ENCODE measurements at places on chromosomes 1 and 21.

GRCh38 chr1:152451254-152451653, 37.2 kb upstream of the CRNN start:
- no peak for DNase-seq

GRCh38 chr1:70567167-70567566, 156.1 kb downstream of the CTH start:
- DNase-seq = no peak

- no peak for DNase-seq
Measured at GRCh38 chr21:29029524-29029923, 5.1 kb downstream of the USP16 start.

DNA sequence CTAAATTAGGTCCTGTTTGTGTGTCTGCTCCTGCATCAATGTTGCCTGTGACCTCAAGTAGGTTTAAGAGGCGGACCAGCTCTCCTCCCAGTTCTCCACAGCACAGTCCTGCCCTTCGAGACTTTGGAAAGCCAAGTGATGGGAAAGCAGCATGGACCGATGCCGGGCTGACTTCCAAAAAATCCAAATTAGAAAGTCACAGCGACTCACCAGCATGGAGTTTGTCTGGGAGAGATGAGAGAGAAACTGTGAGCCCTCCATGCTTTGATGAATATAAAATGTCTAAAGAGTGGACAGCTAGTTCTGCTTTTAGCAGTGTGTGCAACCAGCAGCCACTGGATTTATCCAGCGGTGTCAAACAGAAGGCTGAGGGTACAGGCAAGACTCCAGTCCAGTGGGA, 79.9 kb downstream of the PRDM2 start:
- no peak for DNase-seq

- no peak for DNase-seq
Measured at GRCh38 chr1:108012553-108012952, 47.6 kb upstream of the VAV3 start.

GRCh38 chr1:235402457-235403200, 35.4 kb downstream of the TBCE start:
- DNase-seq = no peak

DNA sequence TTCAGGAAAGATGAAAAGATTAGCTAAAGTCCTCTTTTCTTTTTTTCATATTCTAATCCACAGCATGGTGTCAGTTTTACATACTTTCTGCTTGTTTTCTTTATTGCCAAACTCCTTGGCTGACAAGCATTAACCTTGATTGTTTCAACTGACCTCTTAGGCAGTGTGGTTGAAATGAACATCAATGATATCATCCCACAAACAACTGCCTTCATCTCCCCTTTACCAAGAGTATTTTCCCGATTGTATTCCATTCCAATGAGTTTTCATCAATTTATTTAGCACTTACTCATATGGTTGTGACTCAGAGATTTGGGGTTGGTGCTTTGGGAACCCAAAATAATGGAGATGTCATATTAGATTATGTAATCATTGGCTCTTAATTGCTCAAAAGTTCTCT, 71.8 kb downstream of the SPAG17 start:
- DNase-seq = no peak

GRCh38 chr1:58783090-58783992, 506 bp downstream of the JUN start:
- peak; percentile 16 for DNase-seq

DNA sequence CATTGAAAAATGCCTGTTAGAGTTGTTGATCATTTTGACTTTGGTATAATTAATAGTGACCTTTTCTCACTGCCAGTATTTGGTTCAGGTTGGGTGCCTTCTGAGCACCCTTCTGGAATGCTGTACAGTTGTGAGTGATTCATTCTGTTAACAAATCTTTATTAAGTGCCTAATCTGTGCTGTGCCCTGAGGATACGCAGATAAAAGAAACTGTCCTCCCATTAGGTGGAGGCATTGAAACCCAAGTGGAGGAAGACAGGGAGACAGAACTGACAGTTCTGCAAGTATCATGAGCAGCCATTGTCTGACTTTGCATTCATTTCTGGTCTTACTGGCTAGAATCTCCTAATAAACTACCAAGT, 76.1 kb upstream of the ZNF326 start:
- DNase-seq = no peak

DNA sequence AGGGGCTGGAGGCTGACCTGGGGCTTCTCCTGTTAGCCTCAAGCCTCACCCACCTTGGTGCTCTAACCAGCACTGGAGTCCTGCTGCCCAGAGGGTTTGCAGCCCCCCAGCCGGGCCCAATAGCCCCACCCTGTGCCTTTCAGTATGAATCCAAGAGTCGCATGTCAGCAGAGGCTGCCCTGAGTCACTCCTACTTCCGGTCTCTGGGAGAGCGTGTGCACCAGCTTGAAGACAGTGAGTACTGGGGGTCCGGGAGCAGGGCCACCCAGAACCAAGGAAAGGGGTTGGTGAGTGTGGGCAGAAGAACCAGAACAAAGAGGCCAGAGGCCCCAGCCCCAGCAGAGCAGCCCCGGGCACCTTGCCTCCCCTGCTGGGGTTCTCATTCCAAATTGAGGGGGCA, 25.6 kb downstream of the CDK18 start:
- DNase-seq = no peak

DNA sequence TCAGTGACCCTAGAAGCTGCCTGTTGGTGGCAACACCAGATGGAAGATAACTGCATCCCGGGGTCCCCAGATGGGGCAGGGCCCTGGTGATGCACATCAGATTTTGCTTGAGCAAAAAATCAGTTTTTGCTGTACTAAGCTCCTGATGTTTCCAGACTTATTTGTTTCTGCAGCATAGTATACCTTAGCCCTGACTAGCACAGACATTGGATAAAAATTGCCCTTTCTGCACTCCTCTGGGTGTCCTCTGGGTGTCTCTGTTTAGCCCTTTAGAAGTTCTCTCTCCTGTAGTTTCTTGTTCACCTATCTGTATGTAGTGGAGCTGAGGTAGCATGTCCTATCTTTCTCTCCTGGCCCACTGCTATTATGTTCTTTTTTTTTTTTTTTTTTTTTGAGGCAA, 30.3 kb upstream of the PLA2G2C start:
- no peak for DNase-seq

GRCh38 chr1:100719490-100719889, at the start of gene VCAM1:
Gene VCAM1, plus strand, starts transcription at chr1:100719742. Its CDS starts 119 bp downstream, at chr1:100719861.
- no peak for DNase-seq

GRCh38 chr1:30526652-30527345, 196.6 kb downstream of the MATN1 start:
- DNase-seq = no peak

DNA sequence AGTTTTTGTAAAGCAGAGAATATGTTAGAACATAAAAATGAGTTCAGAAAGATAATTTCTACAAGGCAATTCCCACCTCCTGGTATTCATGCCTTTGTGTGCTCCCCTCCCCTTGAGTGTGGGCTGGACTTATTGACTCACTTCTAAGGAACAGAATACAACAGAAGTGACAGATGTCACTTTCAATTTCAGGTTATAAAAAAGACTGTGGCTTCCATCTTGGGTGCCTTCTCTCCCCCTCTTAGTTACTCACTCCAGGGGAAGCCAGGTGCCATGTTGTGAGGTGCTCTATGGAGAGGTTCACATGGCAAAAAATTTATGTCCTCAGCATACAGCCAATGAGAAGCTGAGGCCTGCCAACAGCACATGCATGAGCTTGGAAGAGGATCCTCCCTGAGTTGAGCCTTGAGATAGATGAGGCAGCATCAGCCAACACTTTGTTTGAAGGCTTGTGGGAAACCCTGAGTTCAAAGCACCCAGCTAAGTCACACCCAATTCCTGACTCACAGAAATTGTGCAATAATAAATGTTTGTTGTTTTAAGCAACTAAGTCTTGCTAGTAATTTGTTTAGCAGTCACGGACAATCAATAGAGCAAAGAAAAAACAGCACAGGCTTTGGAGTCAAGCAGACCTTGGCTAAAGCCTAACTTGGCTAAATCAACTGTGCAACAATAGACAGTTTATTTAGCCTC, 73.5 kb upstream of the NGF start:
- no peak for DNase-seq

DNA sequence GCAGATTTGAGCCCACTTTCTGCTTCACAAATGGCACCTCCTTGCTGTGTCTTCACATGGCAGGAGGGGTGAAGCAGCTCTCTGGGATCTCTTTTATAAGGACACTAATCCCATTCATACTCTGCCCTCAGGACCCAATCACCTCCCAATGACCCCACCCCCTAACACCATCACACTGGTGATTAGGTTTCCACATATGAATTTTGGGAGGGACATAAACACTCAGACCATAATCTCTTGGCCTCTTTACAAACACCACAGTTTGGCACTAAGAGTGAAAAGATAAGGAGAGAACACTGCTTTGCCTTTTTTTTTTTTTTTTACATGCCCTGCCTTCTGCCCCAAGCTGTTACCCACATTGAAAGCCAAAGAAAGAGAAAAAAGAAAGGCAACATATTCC, 166.2 kb upstream of the NFIA start:
- no peak for DNase-seq

DNA sequence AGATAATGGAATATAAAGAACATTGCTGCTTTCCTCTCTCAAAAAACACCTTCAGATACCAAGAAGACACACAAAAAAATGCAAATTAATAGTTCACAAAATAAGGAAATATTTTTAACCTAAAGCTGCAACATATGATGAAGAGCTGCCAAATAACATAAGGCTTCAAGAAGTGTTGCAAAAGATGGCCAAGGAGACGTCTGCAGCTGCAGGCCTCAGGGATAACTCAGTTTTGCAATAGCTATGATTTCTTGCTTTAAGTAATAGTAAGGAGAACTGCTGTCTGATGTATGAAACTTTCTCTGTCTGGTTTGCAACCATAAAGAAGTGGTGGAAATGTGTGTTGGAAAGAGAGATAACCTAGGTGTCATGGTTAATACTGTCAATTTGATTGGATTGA, 1237.5 kb downstream of the MRPL39 start:
- DNase-seq = no peak

- no peak for DNase-seq
Measured at GRCh38 chr1:24963099-24963872, 33.2 kb upstream of the RUNX3 start.

DNA sequence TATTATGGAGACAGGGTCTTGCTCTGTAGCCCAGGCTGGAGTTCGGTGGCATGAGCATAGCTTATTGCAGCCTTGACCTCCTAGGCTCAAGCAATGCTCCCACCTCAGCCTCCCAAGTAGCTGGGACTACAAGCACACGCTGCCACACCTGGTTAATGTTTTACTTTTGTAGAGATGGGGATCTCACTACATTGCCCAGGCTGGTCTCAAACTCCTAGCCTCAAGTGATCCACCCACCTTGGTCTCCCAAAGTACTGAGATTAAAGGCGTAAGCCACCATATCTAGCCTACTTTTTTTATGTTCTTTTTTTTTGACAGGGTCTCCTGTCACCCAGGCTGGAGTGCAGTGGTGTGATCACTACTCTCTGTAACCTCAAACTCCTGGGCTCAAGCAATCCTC, 5.9 kb upstream of the BCL2L15 start:
- DNase-seq = no peak

- DNase-seq = no peak
Measured at GRCh38 chr1:84424513-84425149, 26.3 kb downstream of the DNASE2B start.

- no peak for DNase-seq
Measured at GRCh38 chr1:219629296-219629880, 16.5 kb upstream of the ZC3H11B start.

DNA sequence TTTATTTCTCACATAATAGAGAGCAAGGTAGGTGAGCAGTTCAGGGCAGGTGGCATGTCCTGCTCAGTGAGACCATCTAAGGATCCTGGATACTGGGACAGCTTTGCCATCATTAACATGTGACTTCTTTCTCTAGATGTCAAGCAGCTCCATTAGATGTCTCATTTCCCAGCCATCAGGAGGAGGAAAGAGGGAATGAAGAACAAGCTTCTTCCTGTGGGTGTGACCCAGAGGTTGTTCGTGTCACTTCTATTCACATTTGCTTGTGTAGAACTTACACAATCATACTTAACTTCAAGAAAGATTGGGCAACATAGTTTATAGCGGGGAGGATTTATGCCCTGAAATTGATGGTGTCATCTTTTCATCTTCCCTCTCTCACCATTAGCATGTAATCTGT, 169.2 kb upstream of the B3GALT2 start:
- no peak for DNase-seq

DNA sequence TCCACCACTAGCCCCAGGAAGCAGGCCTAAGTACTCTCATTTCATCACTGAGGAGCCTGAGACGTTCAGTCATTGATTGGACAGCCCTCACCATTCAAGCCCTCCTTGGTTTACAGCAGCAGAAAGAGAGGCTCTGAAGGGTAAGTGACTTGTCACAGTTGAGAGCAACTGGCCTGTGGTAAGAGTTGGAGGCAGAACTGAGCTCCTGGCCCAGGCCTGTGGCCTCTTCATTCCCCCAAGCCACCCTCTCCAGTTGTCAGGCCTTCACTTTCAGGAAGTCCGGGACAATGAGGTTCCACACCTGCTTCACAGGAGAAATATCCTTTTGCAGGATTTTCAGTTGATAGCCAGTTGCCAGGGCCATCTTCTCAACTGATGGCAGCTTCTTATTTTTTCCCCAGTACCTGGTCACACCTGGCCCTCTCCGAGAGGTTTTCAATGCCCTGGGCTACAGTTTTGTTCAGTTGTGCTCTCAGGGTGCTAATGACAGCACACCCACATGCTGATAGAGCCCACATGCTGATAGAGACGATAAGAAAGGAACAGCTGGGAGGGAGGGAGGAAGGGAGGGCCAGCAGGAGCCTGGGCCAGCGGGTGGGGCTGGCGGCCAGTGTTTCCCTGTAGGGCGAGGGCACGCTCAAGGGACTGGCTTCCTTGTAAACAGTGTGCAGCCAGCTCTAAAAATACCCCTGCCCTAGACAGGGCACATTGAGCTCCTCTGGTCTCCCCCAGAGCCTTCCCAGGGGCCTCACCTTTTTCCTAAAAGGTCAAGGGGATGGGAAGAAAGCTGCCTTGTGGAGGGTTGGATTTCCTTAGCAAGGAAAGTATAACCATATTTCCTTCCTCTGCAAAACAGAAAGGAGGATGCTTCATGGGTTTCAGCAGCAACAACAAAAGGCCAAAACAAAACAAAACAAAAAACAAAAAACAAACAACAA, 112.7 kb upstream of the JUN start:
- DNase-seq = no peak

GRCh38 chr1:97042551-97042950, 321.0 kb downstream of the PTBP2 start:
- DNase-seq = no peak

DNA sequence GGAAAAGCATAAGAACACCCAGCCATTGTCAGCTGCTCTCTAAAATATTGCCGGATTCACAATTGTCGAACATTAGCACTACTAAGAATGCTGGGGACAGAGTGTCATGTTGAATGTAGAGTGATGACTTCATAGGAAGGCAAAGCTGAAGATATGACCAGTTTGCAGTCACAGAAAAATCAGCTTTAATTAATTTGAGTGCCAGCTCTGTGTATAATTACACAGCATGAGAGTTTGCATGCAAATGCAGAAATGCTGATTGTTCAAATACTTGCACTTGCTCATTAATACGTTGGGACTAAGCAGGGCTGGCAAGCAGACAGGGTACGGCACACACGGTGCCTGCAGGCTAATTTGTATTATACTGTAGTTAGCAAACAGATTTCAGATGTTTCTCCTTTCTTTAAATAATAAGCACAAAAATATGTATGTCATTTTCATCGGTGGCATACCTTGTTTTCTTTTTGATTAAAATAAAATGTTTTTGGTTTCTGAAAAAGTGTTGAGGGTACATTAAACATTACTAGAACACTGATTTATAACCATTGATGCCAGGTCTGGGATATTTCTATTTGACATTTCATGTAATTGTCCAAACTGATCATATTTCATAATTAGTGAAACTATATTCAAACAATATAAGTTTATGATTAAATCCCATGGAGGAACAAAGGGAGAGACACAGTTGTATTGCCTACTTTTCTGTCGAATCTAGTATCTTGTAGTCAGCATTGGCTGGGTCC, 99.8 kb upstream of the ADGRL2 start:
- DNase-seq = no peak

GRCh38 chr21:37771181-37771580, 145.1 kb downstream of the KCNJ6 start:
- DNase-seq = no peak

All from cerebellar nuclear complex (tissue), 1 donor.